T-cell (primary cell): ENCODE measurements at places on chromosomes 7 and 10.

GRCh38 chr7:79593866-79594301 is 140.4 kb upstream of the MAGI2 start:
- DNase-seq = no peak

- DNase-seq = no peak
Measured at GRCh38 chr10:22593636-22594198, 120.7 kb downstream of the PIP4K2A start.

- DNase-seq = no peak
Measured at GRCh38 chr7:38070718-38071117, 107.3 kb upstream of the STARD3NL start.

DNA sequence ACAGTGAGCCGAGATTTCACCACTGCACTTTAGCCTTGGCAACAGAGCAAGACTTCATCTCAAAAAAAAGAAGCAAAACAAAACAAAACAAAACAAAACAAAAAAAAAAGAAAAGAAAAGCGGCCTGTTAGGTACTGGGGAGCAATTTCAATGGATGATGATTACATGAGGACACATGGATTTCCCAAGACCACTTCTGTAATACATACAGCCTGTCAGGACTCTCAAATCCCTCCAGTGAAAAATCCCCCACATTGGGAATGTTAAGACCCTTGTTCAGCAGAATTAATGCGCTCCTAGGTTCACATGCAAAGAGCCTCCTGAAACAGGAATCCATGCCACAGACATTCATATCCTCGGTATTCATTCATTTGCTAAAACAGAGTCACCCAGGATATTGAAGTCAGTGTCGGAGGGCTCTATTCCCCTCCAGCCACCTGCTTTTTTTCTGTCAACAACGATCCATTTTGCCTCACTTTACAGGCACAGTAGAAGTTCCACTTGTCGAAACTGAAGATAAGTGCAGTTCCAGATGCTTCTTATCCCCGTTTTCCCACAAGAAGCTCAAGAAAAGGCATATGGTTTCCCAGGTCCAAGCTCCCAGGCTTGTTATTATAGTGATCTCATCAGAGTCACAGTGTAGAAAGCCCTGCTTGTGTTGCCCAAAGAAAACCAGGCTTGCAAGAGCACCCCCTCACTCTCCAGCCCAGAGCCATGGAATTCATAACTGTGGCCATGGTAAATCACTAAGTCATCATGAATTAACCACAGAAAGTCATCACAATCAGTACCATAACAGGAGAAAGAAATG is 20.2 kb downstream of the SLC16A12 start:
- DNase-seq = no peak

- no peak for DNase-seq
Measured at GRCh38 chr10:49605939-49606509, 4.1 kb upstream of the SLC18A3 start.
